SW 1271 (cell line): ENCODE measurements at places on chromosomes 5 and 9.

DNA sequence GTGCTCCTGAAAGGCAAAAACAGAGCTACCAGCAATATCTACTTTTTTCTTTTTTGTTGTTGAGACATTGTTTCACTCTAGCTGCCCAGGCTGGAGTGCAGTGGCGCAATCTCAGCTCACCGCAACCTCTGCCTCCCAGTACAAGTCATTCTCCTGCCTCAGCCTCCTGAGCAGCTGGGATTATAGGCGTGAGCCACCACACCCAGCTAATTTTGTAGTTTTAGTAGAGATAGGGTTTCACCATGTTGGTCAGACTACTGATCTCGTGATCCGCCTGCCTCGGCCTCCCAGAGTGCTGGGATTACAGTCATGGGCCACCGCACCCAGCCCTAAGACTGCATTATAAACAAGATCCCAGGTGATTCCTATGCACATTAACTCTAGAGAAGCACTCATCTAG, 17.0 kb downstream of the PLPP1 start:
- no peak for DNase-seq

GRCh38 chr9:85978496-85978895, 37.5 kb downstream of the NAA35 start:
- DNase-seq, result no peak

- DNase-seq, result no peak
Observed at GRCh38 chr5:39863926-39864552, 439.3 kb upstream of the DAB2 start.

DNA sequence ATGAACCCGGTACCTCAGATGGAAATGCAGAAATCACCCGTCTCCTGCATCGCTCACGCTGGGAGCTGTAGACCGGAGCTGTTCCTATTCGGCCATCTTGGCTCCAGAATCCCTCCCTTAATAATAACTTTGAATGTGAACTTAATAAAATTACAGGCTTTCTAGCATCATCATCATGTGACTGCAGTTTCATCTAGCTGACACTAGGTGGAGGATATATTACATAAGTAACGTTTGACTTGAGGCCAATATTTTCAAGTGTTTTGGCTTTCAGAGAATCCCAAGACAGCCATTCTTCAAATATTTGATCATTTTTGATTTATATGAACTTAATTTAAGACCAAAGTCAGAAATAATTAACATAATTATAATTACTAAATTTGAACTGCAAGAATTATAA, 474.9 kb upstream of the CDH10 start:
- DNase-seq, result no peak

- DNase-seq, result no peak
Observed at GRCh38 chr9:92795000-92795399, 30.4 kb upstream of the BICD2 start.

- DNase-seq, result no peak
Observed at GRCh38 chr9:102521097-102521755, 473.9 kb upstream of the CYLC2 start.

GRCh38 chr5:56987171-56987570, 35.2 kb upstream of the MIER3 start:
- no peak for DNase-seq

DNA sequence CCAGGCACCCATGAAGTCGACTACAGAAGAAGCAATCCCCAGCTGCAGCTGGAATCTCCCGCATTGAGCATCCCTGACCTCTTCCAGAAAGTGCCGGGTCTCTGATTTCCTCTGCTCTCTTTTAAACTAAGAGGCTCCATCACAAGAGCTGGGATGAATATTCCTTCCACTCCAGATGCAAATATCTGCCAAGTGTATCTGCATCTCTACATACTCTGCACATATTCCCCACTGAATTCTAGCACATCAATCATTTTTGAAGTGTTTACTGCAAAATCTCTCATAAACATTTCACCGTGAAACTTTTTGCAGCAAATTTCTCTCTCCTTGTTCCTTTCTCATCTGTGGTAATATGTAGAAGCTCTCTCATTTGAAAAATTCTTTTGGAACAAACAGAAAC, 161.5 kb downstream of the GABRB2 start:
- DNase-seq, result no peak

GRCh38 chr5:153717287-153717686, 226.8 kb downstream of the GRIA1 start:
- no peak for DNase-seq

DNA sequence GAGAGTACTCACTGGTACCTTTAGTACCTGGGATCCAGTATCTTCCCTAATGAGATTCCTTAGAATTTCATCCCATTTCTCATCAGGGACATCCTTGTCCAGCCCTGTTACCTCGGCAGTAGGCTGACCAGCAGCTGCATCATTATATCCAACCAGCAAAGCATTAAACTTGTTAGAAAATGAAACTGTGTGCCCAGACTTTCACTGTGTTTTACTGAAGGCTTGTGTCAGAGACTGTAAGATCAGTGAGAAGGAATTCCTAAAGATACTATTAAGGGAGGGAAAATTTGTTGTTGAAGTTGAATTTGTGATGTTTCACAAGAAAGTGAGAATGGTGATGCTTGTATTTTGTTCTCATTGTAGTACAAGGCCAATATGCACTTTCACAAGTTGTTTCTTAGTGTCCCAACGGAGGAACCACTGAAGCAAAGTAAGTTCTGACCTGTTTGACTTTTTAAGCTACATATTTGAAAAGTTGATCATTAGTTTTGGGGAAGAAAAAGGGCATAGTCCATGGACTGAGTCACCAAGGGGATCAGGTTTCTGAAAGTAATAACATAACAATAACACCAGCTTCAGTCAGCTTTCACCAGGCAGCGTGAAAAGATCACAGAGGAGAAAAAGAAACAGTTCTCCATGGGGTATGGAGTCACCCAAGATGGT, 48.8 kb downstream of the GRAMD2B start:
- no peak for DNase-seq
